ENCODE measurements at places on chromosomes 12 and 14.

DNA sequence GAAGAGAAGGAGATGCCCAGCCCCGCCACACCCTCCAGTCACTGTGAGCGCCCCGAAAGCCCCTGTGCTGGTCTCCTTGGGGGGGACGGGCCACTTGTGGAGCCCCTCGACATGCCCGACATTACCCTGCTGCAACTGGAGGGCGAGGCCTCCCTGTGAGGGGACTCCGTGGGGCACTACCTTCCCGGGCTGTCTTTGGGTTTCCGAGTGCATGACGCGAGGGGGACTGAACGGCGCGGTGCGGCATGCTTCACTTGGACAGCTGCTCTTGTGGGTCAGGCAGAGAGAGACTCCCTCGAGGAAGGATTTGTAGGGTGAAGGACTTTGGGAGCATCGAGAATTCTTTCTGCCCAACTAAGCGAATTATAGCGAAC lies 1.1 kb downstream of the CCDC184 start:
- DNase-seq: no peak

DNA sequence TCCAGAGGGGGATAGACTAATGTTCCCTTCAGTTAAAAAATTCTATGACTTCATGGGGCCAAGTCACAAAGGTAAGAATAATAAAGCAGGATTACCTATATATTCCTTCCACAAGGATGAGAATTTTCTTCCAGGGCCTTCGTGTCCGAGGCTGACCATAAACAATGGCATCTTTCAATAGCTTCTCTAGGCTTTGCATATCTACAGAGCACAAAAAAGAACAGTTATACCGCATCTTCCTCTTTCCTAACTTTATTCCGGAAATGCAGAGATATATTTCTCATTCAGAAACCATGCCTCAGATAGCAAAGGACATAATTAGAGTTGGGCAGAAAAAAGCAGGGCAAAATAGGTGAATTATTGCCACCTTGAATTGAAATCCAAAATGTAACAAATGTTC lies 58.3 kb upstream of the ISM2 start:
- DNase-seq: no peak

GRCh38 chr12:52045794-52046199 lies 5.4 kb upstream of the NR4A1 start:
- no peak for DNase-seq

GRCh38 chr12:130708648-130709047 lies 7.5 kb downstream of the RIMBP2 start:
- no peak for DNase-seq

- no peak for DNase-seq
Measured at GRCh38 chr12:95851606-95852005, 7.1 kb upstream of the SNRPF start.

GRCh38 chr12:42638011-42638410 lies 48.5 kb upstream of the PRICKLE1 start:
- DNase-seq: no peak

GRCh38 chr12:1608713-1609119 lies 14.3 kb upstream of the FBXL14 start:
- no peak for DNase-seq

- DNase-seq: peak; percentile 51
Measured at GRCh38 chr14:32085845-32086383, 8.8 kb downstream of the ARHGAP5 start.

- peak; percentile 7 for DNase-seq
Measured at GRCh38 chr12:23014749-23015148, 389.8 kb downstream of the ETNK1 start.

- no peak for DNase-seq
Measured at GRCh38 chr12:79069009-79069408, 204.4 kb downstream of the SYT1 start.

DNA sequence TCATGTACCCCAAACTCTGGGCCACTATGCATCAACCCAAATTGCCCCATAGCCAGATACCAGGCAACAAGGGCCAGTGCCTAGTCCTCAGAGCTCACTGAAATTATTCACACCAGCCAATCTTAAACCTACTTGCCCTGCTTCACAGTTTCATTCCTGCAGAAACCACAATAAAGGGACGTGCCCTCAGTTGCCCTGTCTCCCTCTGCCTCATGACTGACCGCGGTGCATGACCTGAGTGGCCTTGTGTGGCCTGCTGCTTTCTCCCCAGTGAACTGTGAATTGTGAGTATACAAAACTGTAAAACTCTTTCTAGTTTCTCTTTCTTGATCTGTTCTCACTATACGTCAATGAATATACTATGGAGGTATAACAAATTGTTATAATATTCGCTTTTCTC lies 490.9 kb upstream of the MIS18BP1 start:
- peak; percentile 12 for DNase-seq

DNA sequence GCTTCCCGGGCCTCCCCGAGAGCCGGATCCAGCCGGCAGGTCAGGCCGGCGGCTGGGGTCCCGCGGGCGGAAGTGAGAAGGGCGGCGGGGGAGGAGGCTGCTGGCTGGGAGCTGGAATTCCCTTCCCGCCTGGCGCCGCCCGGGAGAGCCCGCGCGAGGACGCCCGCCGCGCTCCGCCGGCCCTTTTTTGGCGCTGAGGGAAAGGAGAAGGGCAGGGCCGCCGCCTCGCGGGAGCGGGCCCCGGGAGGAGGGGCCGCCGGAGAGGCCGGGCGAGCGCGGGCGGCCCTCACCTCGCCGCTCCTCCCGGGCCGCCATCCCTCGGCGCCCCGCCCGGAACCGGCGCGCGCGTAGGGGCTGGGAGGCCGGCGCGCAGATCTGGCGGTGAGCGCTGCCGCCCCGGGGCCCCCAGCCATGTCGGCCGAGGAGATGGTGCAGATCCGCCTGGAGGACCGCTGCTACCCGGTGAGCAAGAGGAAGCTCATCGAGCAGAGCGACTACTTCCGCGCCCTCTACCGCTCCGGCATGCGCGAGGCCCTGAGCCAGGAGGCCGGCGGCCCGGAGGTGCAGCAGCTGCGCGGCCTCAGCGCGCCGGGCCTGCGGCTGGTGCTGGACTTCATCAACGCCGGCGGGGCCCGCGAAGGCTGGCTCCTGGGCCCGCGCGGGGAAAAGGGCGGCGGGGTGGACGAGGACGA lies at the start of the genes KLHL42 and MANSC4:
Gene KLHL42 (plus strand): TSS at position 314 of the 692 bp plus-strand sequence. CDS start 98 bp downstream, at position 412.
Gene MANSC4 (minus strand): TSS at position 317 of the 692 bp plus-strand sequence. CDS start 8,960 bp downstream, outside the sequence.
- peak; percentile 80 for DNase-seq

DNA sequence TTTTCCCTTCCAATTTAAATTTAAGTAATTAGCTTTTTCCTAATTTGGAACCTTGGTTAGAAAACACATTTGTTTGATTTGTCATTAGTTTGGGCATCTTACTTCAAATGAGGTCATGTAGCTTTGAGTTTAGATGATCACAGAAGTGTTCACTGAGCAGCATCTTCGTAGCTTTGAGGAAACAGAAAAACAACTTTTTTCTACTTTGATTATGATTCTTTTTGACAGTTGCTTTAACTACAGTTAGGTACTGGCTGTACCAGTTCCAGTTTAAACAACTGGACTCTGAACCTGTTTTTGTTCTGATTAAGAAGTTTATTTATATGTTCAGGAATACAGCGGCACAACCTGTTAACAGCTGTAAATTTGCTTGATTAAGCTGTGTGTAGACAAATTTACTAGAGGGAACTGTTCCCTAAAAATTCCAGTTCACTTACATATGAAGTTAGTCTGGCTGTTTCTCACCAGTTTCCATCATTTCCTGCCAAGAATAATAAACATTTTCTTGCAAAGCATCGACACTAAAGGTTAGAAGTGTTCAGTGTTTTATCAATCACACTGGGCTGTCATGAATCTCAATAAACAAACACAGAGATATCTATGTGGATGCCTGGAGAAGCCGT lies 191.9 kb downstream of the RAD51B start:
- DNase-seq: no peak

DNA sequence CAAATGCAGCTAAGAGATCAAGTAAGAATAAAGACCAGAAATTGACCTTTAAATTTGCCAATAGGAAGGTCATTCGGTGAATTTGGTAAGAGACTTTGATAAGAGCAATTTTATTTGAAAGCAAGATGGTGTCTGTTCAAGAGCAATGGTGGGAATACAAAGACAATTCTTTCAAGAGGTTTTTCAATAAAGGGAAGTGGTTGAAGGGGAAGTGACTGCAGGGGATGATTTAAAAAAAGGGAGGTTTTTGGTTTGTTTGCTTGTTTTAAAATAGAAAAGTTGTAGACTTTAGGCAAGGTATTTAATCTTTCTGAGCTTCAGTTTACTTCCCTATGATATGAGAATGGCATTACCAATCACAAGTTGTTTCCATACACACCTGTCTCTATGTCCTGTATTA lies 4.3 kb upstream of the APPL2 start:
- no peak for DNase-seq

DNA sequence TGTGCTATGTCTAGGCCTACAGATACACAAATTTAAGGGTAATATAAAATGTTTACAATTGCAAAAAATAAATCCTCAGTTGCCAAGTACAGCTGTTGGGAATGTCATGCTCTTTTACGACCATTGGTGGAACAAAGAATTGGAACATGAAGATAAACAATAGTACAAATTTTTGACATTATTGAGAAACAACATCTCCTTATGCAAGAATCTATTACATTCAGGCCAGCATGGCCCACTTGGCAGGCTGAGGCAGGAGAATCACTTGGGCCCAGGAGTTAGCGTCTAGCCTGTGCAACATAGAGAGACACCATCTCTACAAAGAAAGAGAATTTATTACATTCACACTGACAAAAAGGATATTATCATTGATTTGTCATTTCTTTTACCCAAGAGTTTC lies 135.9 kb upstream of the NTF3 start:
- DNase-seq: no peak

DNA sequence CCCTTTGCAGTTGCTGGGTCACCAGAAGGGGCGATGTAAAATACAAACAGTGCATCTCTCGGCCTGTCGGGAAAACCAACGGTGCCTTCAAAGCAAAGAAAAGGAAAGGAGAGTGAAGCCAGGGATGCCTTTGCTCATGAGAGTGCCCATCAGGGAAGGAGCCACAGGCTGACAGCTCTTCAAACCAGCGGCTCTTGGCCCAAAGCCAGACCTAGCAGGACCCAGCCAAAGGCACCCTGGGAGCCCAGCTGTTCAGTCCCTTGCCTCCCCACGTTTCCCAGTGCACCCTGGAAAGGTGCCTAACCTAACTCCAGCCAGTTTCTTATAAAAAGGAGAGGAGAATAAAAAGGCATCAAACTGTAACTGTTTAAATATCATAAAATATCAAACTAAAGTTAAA lies 29.2 kb downstream of the PRMT8 start:
- DNase-seq: no peak

GRCh38 chr12:42923583-42923982 lies 334.0 kb upstream of the PRICKLE1 start:
- no peak for DNase-seq

DNA sequence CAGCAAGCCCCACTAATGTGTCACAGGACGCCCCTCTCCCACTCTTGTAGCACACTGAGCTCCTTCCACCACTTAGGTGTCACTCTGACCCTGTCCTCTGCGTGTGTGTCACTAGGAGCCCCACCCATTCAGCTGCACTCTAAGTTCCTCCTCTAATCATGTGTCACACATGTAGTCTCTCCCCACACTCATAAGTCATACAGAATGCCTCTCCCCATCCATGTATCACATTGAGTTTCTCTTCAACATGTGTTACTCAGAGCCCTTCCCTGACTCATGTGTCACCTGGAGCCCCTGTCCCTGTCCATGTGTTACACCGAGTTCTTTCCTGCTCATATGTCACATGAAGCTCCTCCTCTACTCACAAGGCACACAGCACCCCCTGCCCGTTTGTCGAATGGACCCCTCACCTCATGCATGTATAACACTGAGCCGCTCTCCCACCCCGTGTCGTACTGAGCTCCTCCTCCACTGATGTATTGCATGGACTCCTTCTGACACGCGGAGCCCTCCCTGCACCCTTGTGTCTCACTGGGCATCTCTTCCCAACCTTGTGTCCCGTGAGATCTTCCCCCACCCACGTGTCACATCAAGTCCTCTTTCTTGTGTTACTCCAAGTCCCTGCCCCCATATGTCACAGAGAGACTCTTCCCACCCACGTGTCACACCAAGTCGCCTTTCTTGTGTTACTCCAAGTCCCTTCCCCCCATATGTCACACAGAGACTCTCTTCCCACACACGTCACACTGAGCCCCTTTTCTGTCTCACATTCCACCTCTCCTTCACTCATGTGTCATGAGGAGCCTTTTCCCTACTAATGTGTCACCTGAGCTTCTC lies 31.0 kb downstream of the RTL1 start:
- DNase-seq: peak; percentile 30

- DNase-seq: peak; percentile 9
Measured at GRCh38 chr14:49796025-49796424, 28.1 kb downstream of the KLHDC2 start.

GRCh38 chr14:21194597-21194996 lies 38.7 kb upstream of the OR5AU1 start:
- no peak for DNase-seq

DNA sequence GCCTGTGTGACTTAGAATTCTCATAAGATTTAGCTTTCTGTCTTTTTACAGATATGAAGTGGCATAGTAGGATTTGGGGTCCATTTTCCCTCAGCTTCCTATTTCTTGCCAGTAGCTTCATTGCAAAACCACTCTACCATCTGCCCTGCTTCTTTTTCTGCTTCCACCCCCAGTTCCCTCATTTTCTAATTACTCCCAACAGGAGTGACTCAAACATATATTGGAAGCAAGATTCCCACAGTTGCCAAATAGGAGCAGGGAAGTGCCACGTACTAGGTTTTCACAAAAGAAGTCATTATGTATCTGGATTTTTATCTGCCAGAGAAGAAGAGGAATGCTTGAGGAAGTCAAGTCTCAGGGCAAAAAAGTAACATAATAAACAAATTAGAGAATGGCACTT lies 64.1 kb downstream of the ANO4 start:
- peak; percentile 57 for DNase-seq

DNA sequence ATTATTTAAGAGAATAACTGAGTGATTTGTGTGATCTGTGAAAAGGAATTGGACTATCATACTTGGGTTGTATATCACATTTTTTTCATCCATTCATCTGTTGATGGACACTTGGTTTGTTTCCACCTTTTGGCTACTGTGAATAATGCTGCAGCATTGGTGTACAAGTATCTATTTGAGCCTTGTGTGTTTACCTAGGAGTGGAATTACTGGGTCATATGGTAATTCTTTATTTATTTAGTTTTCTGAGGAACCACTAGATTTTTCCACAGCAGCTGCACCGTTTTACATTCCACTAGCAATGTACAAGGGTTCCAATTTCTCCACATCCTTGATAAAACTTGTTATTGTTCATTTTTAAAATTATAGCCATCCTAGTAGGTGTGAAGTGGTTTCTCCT lies 56.1 kb downstream of the APAF1 start:
- DNase-seq: no peak

GRCh38 chr14:94826774-94827173 lies 56.9 kb upstream of the GSC start:
- no peak for DNase-seq

GRCh38 chr14:96790186-96790585 lies 7.0 kb upstream of the VRK1 start:
- no peak for DNase-seq

DNA sequence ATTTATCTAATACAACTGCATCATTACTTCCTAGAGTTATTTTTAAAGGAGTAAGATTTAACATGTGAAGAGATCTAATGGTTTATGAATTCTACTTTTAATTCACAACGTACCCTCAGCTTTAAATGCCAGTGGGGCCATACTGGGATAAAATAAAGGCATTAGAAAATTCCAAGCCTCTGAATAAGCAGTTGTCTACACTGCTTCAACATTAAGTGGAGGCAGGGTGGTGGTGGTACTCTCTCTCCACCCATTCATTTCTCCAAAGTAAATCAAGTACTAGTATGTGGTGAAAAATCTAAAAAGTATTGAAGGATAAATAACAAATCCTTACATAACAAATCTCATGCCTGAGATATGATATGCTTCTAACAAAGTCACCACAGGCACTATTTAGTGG lies 52.4 kb downstream of the FERMT2 start:
- DNase-seq: no peak

All from epithelial cell of esophagus (primary cell).